Endodermal cell (in vitro differentiated cells): ENCODE measurements at places on chromosomes 6 and 20.
A peak's percentile ranks its signal among the peaks of the same experiment; 100 is the strongest.

DNA sequence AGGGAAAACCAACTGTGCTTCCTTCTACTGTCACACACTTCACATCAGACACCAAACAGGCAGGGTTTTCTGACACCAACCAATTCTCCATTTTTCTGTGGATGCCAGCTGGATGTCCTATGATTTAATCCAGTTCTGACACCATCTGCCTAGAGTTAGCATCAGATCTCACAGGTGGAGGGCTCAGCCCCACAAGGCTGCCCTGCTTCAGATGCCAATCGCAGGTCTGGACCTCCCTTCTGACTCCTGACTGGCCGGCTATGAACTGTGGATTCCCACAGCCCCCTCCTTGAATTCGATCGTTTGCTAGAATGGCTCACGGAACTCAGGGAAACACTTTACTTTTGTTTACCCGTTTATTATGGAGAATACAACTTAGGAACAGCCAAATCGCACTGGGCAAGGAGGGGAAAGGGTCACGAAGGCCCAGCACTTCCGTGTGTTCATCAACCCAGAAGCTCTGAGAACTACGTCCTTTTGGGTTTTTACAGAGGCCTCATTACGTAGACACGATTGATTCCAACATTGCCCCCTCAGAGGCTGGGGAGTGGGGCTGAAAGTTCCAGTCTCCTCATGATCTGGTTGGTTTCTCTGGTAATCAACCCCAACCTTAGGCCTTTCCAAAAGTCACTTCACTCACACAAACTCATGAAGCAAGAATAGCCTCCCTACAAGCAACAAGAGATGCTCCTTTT, 25.4 kb upstream of the MAS1 start:
- no peak for DNase-seq

GRCh38 chr20:33257237-33257636, 21.4 kb downstream of the BPIFA1 start:
- peak; percentile 32 for DNase-seq

- DNase-seq, result no peak
Observed at GRCh38 chr6:116165596-116165995, 39.7 kb upstream of the COL10A1 start.

DNA sequence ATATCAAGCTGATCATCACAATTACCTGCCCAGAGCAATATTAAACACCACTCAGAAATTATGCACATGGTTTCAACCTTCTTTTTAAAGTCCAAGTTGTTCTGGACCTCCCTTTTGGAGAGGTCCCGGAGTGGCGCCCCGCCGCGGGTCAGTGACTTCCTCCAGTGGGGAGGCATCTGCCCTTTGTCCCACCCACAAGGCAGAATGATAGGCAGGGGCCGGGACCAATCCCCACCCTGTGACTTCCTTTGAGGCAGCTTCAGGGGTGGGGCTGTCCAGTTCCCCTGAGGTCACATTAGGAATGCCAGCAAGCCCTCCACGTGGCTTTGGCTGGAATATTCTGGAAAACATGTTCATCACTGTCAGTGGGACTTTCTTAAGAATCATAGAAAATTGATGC, 207.0 kb downstream of the ANKRD60 start:
- DNase-seq, result peak; percentile 79

GRCh38 chr6:26272171-26272637, 92.8 kb upstream of the BTN3A2 start:
- DNase-seq, result peak; percentile 89

DNA sequence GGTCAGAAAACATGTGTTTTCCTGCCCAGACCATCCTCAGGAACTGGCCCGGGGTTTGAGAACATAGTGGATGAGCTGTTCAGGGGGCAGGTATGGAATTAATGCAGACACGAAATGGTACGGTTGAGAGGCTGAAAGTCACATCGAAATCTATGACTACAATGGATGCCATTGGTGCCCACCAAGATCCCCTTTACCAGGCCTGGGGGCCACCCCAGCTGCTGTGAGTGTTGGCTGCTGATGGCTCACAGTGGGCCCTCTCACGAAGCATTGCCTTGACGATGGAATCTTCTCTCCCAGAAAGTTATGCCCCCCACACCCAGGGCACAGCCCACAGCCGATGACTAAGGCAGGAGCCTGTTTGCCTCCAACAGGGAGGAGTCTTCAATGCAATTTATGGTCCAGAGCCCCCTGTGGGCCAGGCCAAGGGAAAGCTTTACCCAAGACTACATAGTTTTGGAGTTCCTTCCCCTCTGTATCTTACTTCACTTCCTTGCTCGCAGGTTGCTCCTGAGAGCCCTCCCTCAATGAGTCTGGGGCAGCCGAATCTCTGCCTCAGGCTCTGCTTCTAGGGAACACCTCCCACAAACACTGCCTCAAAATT, 92.6 kb downstream of the BFSP1 start:
- DNase-seq, result peak; percentile 67

DNA sequence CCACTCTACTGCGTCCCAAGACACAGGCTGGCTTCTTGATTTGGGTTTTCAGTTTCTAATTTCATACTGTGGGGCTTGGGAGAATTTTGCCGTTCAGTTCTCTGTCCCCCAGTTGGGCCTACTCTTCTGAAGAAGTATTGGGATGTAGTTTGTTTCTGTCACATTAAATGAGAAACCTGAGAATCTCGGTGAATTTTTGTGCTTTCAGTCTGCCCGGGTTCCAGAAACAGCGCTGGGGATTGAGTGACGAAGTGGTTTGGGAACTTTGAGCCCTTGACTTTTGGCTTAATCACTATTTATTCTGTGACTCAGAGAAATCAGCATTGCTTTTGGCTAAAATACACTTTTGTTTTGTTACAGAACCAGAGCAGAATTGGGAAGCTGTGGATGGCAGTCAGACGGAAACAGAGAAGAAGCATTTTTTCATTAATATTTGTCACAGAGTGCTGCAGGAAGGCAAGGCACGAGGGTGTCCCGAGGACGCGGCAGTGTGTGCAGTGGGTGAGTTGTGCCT, 74.0 kb downstream of the IGF2R start:
- no peak for DNase-seq
